ENCODE measurements at places on chromosomes 1 and 21.

DNA sequence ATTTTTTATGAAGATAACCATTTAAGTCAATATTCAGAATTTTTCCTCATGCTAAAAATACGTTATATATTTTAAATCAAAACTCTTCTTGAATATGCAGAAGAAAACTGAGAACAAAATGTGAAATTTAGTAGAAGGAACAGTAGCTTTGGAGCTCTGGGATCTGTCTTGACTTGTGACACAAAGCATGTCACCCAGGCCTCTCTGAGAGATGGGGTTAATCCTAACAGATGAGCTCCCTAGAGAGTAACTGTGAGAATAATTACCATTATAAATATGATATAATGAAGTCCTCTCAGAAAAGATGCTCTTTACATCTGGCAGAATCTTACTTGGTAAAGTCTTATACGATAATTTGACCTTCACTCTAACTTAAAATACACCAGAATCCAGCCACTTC, 272.0 kb downstream of the PTPRC start:
- peak; percentile 24 for DNase-seq

GRCh38 chr1:65277605-65278347, 31.6 kb upstream of the DNAJC6 start:
- DNase-seq, result peak; percentile 48

DNA sequence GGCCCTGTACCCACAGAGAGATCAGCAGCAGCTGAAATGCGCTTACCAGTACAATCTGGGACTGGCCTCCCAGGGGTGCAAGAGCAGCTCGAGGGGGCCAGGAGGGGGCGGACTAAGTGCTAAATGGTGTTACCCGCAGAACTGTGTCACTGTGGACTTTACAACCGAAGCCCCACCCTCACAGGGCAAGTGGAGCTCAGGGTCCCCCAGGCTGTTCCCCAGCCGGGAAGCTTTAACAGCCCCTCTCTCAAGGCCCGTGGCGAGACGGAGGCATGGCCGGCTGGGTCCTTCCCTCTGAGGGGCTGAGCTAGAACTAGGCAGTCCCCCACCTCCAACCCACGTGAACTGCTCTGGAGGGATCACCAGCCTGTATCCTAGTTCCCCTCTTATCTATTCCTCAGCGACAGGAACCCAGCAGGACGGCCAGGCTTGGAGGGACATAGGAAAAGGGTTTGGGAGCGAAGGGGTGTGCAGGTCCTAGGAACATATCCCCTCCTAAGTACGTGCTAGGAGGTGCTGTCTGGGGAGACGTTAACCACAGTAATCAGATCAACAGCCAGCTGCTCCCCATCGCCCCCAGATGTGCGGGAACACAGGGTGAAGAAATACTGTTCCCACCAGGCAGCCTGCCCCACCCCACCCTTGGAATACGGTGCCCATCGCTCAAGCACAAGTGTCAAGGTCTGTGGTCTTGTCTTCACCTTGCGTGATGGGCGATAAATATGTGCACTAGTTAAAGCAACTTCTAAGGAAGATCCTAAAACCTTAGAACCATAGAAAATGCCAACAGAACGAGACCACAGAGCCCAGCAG, 24.4 kb downstream of the ZBTB17 start:
- DNase-seq, result no peak

DNA sequence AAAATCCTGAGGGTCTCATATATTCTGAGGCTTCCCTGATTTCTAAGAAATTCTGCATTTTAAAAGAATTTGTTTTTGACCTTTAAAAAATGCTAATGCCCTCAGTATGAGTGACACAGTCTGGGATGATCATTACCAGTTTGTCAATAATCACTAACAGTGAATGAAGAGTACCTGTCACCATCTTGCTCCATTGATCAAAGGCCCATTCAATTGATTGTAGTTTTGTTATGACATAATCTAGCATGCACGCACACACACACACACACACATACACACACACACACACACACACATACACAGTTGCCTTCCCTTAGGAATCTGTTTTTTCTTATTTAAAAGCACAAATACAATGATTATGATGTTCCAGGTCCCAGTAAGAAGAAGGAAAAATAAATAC, 250.4 kb downstream of the NFIA start:
- no peak for DNase-seq

DNA sequence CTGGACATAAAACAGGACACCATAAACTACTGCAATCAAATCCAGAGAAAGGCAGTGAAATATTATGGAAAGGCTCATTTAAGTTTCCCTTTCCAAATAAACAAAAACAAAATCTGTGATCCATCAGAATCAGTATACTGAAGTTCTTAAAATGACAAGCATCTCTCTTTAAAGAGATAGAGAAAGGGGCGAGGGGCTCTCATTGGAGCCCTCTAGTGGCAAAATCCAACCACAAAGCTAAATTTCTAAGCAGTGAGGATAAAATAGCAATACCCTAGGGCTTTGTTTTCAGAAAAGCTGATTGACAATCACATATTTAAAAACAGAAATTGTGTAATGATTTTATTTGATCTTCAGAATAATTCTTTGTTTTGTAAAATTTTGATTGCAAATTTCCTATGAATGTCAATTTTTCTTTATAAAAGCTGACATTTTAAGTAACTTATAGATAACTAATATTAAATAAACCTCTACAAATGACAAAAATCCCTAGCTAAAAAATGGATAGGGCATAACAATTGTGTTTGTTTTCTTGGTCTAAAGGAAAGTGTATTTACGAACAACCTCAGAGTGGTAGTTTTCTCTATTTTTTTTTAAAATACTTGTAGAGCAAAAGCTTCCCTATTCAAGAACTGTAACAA, 138.2 kb downstream of the COL24A1 start:
- peak; percentile 63 for DNase-seq

GRCh38 chr1:160626509-160627342, 20.1 kb downstream of the SLAMF1 start:
- DNase-seq, result no peak

- no peak for DNase-seq
These were observed 547 bp downstream of the PDPN start for GRCh38 chr1:13583966-13584791.

DNA sequence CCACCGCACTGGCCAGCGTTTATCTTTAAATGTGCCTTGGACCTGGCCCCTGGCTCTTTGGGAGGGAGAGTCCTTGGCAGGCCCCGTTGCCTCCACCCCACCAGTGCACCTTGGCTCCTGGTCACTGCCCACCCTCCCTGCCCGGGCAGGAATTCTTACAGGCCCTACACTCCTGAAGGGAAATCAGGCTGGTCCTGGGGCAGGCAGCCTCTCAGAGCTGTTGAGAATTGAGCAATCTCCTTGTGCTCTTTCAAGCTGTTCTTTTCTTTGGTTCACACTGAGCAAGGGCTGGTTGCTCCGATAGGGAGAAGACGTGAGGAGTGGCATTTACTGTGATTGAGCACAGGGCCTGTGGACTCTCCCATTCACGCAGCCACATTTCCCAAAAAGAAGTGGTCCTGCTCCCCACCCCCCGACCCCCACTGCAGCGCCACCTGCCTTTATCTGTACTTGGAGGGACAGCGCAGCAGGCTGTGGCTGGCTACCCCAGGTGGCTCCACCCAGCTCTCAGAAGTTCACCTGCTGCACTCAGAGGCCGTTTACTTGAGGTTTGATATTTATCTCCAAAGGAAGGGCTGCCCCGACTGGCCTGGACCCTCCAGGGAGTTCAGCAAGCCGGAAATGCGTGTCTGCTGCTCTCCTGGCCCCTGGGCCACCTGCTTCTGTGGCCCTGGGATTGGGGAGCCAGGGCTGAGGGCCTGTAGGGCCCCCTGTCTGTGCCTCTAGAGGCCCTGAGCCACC, 47.8 kb downstream of the SKI start:
- DNase-seq, result no peak

DNA sequence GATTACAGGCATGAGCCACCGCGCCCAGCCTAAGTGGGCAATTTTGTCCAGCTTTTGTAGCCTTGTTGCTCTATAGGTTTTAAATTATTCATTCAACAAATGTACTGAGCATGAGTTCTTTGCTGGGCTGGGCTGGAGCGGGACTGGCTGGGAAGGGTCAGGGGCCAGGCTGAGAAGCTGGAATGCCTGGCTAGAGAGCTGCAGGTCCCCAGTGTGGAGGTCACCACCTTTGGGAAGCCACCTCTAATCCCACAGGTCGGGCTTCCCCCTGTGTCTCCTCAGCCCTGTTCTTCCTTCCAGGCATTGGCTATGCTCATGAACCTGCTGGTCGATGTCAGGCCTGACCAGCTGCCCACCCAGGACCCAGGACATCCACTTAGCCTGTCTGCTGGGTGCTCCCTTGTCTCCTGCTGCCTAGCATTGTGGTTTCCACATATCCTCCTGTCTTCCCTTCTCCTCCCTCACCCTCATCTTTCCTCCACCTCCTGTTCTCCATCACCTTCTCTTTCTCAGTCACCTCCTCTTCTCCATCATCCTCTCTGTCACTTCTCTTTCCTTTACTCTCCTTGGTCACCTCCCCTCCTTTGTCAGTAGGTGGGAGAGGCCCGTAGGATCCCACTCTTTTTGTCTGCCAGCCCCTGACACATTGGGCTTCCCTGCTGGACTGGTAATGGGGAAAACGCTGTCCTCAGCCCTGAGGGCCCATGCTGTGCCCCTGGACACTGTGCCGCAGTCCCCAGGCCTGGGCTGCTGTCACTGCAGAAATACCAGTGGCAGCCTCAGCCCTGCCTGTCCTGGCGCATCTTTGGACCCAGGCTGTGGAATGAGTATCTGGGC, 23.8 kb downstream of the SERINC2 start:
- no peak for DNase-seq

GRCh38 chr1:216883518-216883917, 160.3 kb upstream of the ESRRG start:
- DNase-seq, result peak; percentile 9

DNA sequence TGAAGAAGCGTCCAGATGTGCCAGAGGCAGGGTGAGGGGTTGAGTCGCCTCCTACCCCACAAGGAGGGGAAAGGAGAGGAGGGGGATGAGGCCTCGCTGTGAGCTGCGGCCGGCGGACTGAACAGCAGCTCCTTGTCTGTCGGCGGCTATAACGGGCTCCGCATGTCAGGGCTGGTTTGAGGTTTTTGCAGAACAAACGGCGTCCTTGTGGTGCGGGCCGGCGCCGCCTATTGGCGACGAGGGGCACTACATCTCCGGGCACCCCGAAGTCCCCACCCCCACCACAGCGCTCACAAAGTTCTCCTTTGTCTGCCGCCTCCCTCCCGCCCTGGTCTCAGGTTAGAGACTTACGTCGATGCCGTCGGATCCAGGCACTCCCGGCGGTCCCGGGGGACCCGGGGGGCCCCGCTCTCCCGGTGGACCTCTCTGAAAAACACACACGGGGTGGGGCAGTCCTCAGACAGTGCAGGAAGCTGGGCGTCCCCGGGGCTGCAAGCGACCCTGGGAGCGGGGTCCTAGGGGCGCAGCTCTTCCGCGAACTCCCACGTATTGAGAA, 1.8 kb downstream of the COL9A2 start:
- DNase-seq, result peak; percentile 83

- DNase-seq, result no peak
These were observed 21.4 kb downstream of the AIM2 start for GRCh38 chr1:159055181-159055641.

GRCh38 chr1:235624721-235625333, 24.8 kb downstream of the GNG4 start:
- no peak for DNase-seq

GRCh38 chr1:52209429-52209828, 67.5 kb downstream of the ZFYVE9 start:
- DNase-seq, result no peak

GRCh38 chr1:223175032-223175431, 32.0 kb upstream of the TLR5 start:
- peak; percentile 73 for DNase-seq

- peak; percentile 65 for DNase-seq
These were observed 927 bp downstream of the UAP1 start for GRCh38 chr1:162562470-162562828.

- DNase-seq, result no peak
These were observed 3.6 kb upstream of the TNNT2 start for GRCh38 chr1:201381130-201381529.

DNA sequence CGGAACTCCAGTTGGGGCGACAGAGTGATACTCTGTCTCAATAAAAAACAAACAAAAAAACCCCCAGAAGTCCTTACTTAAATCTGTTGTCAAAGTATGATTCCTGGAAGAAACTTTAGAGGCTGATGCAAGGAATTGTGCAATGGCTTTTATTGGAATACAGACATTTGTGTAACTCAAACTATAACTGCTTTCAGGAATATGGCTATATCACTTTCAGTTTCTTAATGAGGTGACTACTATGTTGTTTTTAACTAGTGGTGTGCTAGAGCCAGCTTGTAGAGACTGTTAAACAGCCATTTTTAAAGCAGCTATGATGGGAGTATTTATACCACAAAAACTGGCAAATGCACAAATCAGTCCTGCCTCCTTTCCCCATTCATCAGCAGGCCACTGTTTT, 22.7 kb upstream of the DNAJC28 start:
- no peak for DNase-seq

GRCh38 chr1:24830680-24831272, 85.5 kb downstream of the CLIC4 start:
- DNase-seq, result peak; percentile 87

DNA sequence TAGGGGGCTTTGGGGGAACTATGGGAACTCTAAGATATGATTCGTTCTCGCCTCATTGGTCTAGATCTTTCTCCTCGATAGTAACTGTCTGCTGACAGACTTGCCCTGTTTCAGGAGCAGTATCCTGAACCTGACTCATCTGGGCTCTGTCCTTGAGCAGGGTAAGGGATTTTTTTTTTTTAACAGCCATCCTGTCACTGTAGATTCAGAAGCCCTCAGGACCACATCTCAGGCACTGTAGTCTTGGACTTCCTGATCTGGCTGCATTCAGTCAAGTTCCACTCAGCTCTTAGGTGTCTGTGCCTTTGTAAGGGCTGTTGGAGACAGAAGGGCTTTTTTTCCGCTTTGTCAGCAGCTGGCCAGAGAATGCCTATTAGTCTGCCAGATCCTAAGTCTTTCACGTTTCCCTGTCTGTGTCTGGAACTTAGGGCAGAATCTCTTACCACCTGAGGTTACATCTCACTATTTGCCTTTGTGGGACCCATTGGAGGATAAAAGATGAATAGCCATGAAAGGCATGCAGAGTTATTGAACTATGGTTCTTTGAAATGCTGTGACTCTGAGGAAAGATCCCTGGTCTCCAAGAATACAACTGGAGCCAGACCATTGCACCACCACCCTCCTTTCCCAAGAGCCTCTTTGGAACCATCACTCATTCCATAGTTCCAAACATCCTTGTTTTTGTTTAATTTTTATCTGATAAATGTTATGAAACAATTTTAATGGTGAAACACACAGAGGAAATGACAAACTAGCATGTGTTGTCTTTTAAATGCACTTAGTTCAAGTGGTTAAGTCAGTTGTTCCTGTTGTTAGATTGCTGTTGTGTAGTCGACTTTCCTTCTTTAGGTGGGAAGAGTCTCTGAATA, 49.7 kb upstream of the MACF1 start:
- peak; percentile 35 for DNase-seq

All from NCI-H82 (cell line).